ENCODE measurements at places on chromosomes 1 and 21. TPM values are rescaled to one million over a fixed set of nuclear protein-coding genes. Genes with fewer than 3 reads are reported as not detected.

GRCh38 chr1:173669491-173669941 lies at the start of gene ANKRD45:
TSS of gene ANKRD45 (minus strand) at chr1:173669851. CDS start at chr1:173659418, 10,433 bp downstream.
- no peaks in the 10 kb centered on the region for H3K36me3 ChIP-seq
- DNase-seq, result peak; percentile 4
- no peak within 1 kb of the TSS for H3K27ac ChIP-seq
- peaks cover 15% of the 10 kb centered on the region for H3K27me3 ChIP-seq
- H3K4me1 ChIP-seq, result no peaks in the 10 kb centered on the region

- H3K4me1 ChIP-seq, result peaks cover 12% of the 10 kb centered on the region
- peak overlapping the region; percentile 48 for H3K27ac ChIP-seq
- peaks cover 5% of the 10 kb centered on the region for H3K27me3 ChIP-seq
- H3K36me3 ChIP-seq, result peaks cover 20% of the 10 kb centered on the region
Measured at GRCh38 chr1:965526-966134, 652 bp upstream of the PLEKHN1 start.

Gene NFASC
- total RNA-seq, result 0.28 TPM

DNA sequence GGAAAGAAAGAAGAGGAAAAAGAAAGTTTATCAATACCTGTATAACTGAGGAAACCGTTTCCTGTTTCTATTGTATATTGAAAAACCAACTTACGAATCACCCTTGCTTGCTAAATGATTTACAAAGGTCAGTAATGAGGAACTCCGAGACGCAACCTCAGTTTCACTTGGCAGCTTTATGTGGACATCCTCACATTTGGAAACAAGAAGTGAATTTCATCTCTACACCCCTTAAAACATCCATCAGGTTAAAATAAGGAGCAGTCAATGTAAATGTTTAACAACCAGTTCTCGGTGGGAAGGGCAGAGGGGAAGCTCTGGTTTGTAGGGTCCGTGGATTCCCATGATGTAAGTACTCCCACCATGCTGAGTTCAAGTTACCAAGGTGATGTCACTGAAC lies 481.7 kb upstream of the RUNX1 start:
- DNase-seq, result no peak
- H3K4me1 ChIP-seq, result peaks cover 9% of the 10 kb centered on the region
- no peaks in the 10 kb centered on the region for H3K36me3 ChIP-seq
- H3K4me3 ChIP-seq, result no peak overlapping the region

Measured in IMR-90 (cell line).